ENCODE measurements at places on chromosomes 1 and 21. TPM values are rescaled to one million over a fixed set of nuclear protein-coding genes. Genes with fewer than 3 reads are reported as not detected.

INPP5B gene
- 42.1 TPM for total RNA-seq

CASZ1 gene
- 0.50 TPM for total RNA-seq

GCLM gene
- total RNA-seq = 16.2 TPM

INSRR gene
- not detected for total RNA-seq

CELA2B gene
- total RNA-seq = not detected

SLC41A1 gene
- 14.6 TPM for total RNA-seq

FHAD1 gene
- total RNA-seq = 0.66 TPM

TRPM2 gene
- not detected for total RNA-seq

ETV3L gene
- total RNA-seq = not detected

CELA2A gene
- not detected for total RNA-seq

SDC3 gene
- total RNA-seq = 25.9 TPM

SLC30A2 gene
- not detected for total RNA-seq

TNNT2 gene
- total RNA-seq = not detected

C1orf141 gene
- total RNA-seq = not detected

MKNK1 gene
- 18.2 TPM for total RNA-seq

LENEP gene
- 0.26 TPM for total RNA-seq

- DNase-seq = no peak
Measured at GRCh38 chr1:86965827-86966182, 51.4 kb downstream of the HS2ST1 start.

- DNase-seq = peak; percentile 56
Measured at GRCh38 chr1:162056043-162056442, 13.4 kb upstream of the NOS1AP start.

- peak; percentile 45 for DNase-seq
Measured at GRCh38 chr1:244796719-244797406, 38.6 kb upstream of the COX20 start.

DNA sequence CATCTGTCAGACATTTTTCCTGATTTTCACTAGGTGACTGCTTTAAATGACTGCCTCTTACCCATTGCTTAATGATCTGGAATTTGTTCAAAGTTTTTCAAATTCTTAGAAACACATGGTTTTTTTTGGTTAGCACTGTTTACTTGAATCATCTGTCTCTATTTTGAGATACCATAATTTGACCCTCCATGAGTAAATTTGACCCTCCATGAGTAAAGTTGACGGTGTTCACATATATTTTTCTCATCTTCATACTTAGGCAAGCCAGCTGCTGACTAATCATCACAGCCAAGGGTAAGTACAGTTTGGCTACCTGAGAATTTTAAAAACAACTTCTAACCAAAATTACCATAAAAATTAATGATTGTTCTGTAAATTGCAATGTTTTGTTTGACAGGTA is 586.5 kb downstream of the PTBP2 start:
- peak; percentile 82 for DNase-seq

DNA sequence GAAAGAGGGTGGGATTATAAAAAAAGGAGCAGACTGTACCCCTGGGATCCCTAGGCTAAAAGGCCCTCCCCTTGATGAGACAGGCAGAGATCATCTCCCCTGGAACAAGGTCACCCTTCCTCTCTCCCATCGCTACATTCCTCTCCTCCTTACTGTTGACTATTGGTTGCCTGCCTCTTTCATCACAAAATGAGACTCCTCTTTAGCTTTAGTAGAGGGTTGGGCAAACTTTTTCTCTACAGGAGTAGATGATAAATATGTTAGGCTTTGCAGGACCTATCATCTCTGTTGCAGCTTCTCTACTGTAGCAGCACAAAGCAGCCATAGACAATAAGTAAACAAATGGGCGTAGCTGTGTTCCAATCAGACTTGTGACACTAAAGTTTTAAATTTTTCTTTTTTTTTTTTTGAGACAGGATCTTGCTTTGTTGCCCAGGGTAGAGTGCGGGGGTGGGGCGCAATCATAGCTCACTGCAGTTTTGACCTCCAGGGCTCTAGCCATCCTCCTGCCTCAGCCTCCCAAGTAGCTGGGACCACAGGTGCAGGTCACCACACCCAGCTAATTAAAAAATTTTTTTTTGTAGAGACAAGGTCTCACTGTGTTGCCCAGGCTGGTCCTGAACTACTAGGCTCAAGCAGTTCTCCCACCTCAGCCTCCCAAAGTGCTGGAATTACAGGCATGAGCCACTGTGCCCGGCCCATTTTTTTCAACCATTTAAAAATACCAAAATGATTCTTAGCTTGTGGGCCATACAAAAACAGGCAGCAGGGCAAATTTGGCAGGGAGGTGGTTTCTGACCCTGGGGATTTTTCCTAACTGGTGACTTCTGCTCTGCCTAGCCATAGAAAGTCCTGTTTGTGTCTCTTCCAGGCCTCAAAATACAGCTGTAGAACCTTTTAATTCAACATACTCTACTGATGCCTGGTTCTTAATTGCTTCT is 15.1 kb downstream of the MCL1 start:
- peak; percentile 59 for DNase-seq

GRCh38 chr1:230464671-230465070 is 38.5 kb upstream of the PGBD5 start:
- DNase-seq = no peak

- DNase-seq = no peak
Measured at GRCh38 chr1:86478416-86479156, 9.9 kb downstream of the CLCA1 start.

DNA sequence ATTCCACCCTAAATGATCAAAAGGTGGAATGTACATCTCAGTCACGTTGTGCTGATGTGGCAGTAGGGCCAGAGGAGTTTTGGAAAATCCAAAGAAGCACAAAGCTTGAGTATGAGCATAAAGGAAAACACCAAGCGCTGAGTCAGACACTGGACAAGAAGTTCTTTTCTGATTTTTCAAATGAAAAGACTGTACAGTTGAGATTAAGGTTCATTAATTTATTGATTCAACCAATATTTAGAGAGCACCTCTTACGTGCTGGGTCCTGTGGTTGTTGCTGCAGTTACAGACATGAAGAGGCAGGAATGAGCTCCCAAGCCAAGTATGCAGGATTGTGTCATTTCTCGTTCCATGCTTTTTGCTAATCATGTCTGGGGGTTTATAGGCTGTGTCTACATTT is 28.9 kb upstream of the APP start:
- DNase-seq = peak; percentile 81

GRCh38 chr1:154802336-154802969 is 67.6 kb downstream of the KCNN3 start:
- DNase-seq = no peak

- no peak for DNase-seq
Measured at GRCh38 chr1:93499533-93499932, 51.6 kb downstream of the FNBP1L start.

DNA sequence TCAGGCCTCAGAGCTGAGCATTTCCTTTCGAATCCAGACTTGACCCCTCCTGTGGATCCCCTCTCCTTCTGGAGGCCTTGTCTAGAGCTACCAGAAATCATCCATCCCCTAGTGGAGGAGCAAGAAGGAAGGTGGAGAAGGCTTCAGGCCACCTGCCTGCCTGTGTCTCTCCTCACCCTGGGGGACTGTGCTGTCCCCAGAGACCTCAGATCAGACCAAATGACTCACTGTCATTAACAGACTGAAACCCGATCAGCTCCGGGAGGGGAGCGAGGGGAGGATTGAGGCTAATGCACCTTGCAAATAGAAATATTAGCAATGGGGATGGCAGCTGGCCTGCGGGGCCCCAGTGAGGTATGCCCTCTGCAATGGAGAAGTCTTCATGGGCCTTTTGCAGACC is 2.1 kb downstream of the MYBPH start:
- no peak for DNase-seq

DNA sequence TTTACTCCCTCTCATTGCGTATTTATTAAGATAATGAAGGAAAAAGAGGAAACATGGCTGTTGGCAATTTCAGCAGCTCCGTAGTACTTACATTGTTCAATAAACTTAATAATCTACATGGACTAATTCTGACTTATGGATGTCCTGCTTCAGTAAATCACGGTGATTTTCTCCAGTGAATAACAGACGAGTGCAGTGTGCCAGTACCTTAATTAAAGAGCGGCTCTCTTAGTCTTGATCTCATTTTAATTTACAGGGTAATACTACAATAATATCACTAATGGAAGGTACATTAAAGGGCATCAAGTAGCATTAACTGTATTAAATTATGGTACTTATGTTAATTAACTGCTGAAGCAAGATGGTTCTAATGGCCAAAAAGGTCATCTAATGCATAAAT is 187.2 kb downstream of the NTNG1 start:
- no peak for DNase-seq

- DNase-seq = no peak
Measured at GRCh38 chr1:243793298-243793697, 56.7 kb downstream of the AKT3 start.

DNA sequence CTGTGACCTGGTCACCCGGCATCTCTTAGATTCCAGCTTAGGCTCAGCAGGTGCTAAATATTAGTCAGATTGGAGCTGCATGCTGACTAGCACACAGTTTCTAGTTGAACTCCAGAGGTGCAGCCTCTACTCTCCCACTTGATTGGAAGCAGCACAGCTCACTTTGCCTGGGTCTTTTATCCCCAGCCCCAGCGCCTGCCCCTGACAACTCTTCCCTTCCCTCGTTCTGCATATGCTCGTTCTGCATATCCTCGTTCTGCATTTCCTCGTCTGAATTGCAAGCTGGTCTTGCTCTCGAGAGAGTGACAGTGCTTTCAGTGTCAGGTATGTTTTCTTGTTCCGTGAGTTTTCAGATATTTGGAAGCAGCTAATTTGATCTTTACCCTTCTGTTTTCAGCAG is 11.7 kb downstream of the COL18A1 start:
- DNase-seq = no peak

DNA sequence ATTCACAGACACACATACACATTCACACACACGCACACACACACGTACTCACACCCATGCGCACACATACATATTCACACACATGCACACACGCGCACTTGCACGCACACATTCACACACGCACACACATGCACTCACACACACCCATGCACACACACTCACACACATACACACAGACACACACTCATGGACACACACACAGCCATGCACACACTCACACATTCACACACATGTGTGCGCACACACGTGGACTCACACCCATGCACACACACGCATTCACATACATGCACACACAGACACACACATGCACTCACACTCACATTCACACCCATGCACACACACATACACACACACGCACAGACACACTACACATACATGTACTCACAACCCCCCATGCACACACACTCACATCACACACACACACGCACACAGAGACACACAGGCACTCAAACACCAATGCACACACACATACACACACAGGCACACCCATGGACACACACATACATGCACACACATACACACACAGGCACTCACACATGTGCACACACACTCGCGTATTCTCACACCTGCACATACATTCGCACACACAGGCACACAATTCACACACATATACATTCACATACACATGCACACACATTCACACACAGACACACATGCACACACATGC is 589.1 kb downstream of the PTPRU start:
- DNase-seq = no peak

GRCh38 chr1:53071915-53072314 is 9.9 kb downstream of the PODN start:
- DNase-seq = no peak

GRCh38 chr1:240134596-240134995 is 42.9 kb downstream of the FMN2 start:
- DNase-seq = no peak

DNA sequence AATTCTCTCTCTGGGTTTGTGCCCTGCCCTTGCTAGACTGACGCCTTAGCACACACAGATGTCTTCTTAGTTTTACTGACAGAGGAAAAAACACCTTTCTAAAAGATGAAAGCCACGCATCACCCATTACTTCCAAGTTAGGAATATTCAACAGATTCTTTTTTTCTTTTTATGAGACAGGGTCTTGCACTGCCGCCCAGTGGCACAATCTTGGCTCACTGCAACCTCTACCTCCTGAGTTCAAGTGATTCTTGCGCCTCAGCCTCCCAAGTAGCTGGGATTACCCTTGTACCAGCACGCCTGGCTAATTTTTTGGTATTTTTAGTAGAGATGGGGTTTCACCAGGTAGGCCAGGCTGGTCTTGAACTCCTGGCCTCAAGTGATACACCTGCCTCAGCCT is 169.2 kb downstream of the APP start:
- no peak for DNase-seq

DNA sequence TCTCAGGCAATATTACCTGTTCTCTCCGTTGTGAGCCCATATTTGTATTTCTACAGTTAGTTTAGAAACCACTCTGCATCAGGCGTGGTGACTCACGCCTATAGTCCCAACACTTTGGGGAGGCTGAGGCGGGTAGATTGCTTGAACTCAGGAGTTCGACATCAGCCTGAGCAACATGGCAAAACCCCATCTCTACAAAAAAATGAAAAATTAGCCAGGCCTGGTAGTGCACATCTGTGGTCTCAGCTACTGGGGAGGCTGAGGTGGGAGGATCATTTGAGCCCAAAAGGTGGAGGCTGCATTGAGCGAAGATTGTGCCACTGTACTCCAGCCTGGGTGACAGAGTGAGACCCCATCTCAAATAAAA is 19.7 kb upstream of the ID3 start:
- no peak for DNase-seq

DNA sequence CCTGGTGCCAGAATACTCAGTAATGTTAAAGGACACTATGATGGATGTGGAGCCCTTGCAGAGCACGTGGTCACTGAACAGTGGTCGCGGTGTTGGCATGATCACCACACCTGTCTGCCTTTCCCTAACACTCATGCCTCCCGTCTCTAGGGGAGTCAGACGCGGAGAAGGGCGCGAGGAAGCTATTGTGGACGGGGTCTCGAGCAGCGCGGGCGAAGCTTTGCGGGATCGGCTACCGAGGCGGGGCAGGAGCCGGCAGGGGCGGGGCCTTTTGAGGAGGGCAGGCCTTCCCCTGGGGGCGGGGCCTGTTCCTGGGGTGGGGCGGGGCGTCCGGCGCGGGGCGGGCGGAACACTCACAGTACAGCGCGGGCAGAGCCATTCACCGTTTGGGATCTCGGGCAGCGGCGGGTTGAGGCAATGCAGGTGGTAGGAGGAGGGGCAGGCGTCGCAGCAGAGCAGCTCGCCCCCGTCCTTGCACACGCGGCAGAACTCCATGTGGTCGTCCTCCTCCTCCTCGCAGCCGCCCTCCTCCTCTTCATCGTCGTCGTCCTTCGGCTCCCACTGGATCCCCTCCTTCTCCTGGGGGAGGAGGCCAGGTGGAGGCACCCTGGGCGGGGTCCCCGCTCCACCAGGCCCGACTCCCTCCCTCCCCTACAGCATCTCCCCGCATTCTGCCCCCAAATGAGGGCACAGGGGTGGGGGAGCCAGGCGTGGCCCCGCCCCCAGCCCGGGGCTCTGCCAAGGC is 31.5 kb downstream of the CHD5 start:
- peak; percentile 8 for DNase-seq
